HS-5 (cell line): ENCODE measurements at places on chromosomes 12 and 14.

GRCh38 chr12:57759360-57759980, 4.6 kb downstream of the MARCHF9 start:
- no peak for DNase-seq

GRCh38 chr12:89359615-89360014, 7.3 kb upstream of the DUSP6 start:
- DNase-seq: no peak

DNA sequence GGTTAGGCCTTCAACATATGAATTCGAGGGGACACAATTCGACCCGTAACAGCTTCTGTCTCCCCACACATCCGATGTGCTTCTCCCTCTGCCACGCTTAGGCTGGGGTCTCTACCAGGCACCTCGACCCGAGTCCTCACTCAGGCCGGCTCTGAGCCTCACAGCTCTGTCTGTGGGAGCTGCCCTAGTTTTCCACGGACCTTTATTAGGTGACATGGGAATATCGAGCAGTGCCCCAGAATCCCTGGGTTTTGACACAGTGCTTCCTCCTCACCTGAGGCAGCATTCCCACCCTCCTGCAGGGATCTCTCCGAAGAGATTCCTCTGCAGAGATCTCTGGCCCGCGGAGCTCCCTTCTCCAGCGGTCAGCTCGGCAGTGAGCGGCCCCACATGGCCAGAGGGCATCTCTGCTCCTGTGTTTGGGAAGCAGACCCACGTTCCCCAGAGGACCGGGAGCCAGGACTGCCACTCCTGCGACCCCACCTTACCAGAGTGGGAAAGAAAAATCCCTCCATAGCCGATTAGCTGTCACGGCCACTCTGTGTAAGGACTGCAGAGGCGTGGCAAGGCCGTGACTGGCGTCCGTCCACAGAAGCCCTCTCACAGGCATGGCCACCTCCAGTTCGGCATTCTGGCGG, 21.2 kb downstream of the ZBTB42 start:
- DNase-seq: no peak

- DNase-seq: no peak
Observed at GRCh38 chr14:30332374-30332773, 226.6 kb upstream of the G2E3 start.

DNA sequence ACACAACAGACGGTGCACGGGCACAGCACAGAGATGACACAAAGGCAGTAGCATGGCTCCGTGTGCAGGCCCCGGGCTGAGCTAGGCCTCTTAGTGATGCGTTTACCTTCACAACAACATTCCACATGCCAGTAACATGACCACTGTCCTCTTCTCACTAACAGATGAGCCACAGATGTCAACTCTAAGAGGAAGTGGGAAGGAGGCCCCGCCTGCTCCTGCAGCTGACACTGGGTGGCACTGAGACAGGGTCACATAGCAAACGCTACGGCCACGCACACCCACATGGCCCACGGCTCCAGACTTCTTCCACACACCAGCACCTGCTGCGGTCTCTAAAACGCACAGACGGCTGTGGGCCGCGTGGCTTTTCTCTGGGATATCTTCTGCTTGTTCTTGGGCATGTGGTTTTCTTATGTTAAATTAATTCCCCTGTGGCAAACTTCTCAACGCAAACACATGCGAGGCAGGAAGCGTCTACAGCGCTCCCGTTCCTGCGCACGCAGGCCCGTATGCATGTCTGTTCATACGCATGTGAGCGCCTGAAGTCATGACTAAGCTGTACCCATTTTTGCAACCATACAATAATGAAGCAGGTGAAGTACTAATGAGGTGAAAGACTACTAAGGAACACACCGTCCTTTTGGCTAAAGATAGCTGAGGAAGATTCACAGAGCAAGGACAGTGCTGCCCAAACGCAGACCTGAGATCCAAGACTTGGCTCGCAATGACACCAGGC, 26.8 kb downstream of the AMN start:
- peak; percentile 5 for DNase-seq

DNA sequence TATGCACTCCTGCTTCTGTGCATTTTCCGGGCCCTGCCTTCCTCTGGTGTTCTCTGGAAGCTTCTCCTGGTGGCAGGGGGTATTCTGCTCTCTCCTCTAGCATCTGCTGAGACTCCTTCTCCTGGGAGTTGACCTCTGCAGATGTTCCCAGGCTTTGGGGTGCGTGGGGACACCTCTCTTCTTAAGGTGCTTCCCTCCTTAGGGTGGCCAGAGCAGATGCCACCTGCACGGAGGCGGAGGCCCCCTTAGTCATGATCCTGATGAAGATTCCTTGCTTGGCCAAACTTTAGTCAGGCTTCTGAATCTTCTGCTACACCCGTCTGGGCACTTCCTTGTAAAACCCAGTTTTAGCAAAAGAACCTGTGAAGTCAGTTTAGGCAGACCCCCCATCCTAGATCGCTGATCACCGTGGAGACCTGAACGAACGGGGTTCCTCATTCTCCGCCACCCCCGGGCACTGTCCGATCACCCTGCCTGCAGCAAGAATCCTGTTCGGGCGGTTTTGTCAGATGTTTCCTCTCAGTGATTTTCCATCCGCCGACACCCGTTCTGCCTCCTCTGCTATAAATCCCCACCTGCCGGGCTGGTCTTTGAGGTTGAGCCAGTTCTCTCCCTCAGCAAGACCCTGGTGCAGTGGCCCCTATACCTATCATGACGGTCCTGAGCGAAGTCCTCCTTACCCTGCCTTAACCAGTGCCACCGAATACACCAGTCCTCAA, 111.9 kb downstream of the CALM1 start:
- no peak for DNase-seq

DNA sequence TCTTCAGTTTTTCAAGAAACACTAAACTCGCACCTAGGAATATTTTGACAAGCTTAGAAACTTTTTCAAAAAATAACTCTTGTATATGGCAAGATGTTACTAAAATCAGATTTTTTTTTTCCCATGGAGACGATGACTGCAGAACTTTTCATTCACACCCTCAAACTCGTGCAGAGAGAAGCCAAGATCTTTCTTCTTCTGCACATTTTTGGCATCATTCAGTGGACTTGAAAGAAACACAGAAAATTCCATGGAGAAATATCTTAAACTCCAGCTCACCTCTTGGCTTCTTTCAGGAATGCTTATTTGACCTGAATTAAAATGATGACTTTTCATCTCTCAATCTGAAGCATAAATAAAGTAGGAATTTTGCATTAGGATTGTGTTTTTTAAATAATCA, 919.4 kb downstream of the NRXN3 start:
- DNase-seq: no peak

- no peak for DNase-seq
Observed at GRCh38 chr14:49977126-49977841, 84.4 kb downstream of the ARF6 start.
